ENCODE measurements at places on chromosomes 5 and 9.

DNA sequence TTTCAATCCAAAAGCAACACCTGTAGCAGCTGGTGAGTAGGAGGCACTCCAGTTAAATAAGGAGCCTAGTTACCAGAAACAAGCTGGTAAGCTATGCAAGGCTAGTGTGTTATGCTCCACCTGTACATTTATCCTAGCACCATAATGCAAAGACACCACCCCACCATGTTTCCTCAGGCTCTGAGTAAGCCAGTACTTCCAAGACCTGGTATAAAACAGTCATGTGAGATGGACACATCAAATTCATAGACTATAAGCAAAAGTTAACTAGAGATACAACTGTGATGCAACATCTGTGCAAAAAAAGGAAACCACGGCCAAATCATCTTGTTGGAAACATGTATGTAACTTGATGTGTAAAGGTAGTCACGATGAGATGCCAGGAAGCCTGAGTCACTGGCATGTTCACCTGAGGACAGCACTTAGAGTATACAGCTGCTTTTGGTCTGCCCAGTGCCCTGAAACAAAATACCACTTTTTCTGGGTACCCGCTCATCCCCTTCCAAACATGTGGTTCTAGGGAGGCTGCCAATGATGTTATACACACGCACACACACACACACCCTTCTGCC is 66.1 kb downstream of the CDK5RAP2 start:
- no peak for DNase-seq

- no peak for DNase-seq
These were observed 53.7 kb downstream of the ANKRD55 start for GRCh38 chr5:56179442-56179841.

DNA sequence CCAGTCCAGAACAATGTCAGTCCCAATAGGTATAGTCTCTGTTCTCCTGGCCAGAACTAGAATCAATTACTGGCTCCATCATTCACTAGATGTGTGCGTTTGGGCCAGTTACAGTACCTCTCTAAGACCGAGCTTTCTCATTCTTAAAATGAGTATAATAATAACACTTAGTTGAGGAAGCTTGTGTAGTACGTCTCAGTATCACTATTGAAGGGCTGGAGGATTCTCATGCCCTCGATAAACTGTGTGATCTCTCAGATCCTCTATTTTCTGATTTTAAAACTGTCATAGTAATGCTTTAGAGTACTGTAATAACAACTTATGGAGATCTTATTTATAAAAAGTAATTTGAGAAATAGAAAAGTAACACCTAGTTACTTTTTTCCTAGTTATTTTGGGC is 50.7 kb downstream of the CDKN2A start:
- no peak for DNase-seq

DNA sequence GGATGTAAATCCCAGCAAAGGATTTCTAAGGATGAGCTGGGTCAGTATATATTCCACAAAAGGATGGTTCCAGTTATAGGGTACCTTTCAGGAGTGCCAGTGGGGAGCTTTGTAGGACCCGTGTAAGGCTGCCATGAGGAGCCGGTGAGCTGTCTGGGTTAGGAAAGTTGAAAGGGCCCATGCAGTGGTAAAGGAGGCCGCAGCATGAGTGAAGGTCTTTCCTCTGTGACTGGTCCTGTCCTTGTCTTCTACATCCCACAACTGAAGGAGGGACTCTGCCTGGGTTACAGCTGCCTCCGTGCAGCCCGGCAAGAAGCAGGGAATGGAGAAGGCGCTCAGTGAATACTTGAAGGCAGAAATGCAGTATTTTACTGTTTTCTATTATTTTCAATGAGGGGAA is 58.9 kb downstream of the HSPA4 start:
- DNase-seq: no peak

GRCh38 chr5:56202483-56202882 is 30.6 kb downstream of the ANKRD55 start:
- no peak for DNase-seq

GRCh38 chr5:1062761-1063568 is 48.9 kb downstream of the SLC12A7 start:
- no peak for DNase-seq

DNA sequence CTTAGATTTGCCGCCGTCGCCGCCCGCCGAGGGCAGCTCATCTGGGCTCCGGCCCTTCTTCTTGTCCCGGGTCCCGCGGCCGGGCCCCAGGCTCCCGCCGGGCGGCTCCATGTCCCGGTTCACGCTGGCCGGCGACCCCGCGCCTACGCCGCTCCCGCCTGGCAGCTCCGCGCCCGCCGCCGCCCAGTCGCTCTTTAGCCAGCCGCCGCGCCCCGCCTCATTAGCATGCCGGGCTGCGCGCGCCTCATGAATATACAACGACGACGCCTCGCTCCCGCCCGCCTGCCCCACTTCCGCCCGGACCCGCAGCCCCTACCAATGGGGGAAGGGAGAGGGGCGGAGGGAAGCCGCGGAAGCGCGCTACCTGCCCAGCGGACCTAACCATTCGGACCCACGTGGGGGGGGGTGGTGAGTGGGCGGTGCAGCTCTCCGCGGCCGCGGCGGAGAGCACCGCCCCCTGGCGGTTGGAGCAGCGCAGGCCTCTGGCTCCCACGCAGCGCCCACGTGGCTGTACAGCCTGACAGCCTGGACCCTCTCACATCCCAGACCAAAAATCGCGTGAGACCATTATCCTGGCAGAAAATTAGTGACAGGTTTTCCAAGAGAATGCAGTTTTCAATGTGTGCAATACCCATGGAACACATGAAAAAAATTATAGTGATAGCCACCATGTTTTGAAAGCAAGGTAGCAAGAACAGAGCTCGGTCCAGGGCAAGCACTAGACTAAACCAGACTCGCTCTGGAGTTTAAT is at the start of gene DIAPH1:
Gene DIAPH1 (minus strand): TSS at position 197 of the 751 bp plus-strand sequence. CDS start 86 bp downstream, at position 111.
- DNase-seq: peak; percentile 84

DNA sequence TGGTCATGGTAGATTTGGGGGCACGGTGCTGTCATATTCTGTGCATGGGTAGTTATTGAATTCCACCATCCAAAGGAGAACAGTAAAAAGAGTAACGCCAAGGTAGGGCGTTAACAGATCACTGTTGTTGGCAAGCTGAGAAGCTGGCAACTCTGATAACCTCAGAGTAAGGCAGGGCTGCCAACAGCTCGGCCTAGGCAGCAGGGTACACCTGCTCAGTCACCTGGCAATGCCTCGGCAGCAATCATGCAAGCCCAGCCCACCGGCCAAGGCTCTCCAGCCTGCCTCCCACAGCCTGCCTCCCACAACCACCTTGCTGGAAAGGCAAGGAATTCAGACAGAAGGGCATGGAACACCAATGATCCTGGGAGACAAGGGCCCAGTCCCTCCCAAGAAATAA is 63.9 kb downstream of the KLHL3 start:
- no peak for DNase-seq

DNA sequence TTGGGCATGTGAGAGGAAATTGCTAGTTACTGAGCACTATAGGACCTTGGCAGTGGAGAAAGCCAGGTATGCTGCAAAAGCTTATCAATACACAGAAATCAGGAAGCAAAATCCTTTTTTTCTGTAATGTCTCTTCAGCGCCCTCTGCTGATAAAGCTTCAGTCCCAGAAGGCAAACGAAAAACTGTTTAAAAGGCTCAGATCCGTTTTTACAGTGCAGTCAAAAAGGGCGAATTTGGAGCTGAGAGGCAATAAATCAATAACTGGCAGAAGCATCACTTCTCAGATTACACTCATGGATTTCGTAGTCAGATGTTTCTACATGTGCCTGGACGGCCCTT is 1.1 kb upstream of the MAN2A1 start:
- DNase-seq: no peak

GRCh38 chr5:25416960-25417359 is 772.2 kb upstream of the CDH10 start:
- DNase-seq: no peak

- peak; percentile 4 for DNase-seq
These were observed 74.8 kb downstream of the SLF1 start for GRCh38 chr5:94693043-94693822.

DNA sequence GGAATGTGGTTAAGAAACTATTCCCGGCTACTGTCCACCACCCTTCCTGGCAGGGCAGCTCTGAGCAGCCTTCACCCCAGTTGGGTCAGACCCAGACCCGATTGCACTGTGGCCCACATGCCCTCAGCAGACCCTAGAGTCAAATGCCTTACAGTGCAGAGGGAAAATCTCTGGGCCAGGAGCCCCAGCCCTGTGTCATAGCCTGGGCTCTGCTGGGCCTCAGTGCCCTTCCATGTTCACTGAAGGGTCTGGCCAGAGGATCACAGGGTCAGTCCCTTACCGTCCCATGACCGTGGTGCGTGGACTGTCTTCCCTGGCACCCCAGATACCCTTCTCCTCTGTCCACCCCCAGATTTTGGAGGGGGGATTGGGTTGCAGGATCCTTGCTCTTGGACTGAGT is 73.5 kb upstream of the COL5A1 start:
- no peak for DNase-seq

- no peak for DNase-seq
These were observed 69.0 kb downstream of the DAB2IP start for GRCh38 chr9:121720311-121721057.

DNA sequence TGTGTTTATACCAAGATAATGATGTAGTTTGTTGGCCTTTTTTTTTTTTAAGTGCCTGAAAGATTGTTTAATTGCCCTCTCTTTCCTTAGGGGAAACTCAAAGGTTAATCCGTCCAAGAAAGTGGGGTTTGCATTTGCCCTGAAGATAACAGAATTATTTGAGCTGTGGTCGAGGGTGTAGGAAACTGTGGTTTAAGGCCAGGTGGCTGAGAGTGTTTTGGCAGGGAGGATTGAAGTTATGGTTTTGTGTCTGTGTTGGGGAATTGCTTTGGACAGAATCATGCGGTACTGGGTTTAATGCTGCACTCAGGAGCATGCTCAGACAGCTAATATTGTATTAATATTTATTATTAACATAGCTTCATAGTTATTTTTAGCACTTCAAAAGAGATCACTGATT is 509.8 kb downstream of the EBF1 start:
- peak; percentile 25 for DNase-seq

GRCh38 chr9:34624475-34625185 is 4.2 kb downstream of the ARID3C start:
- DNase-seq: no peak

- no peak for DNase-seq
These were observed 55.5 kb upstream of the FUBP3 start for GRCh38 chr9:130523921-130524320.

- DNase-seq: no peak
These were observed 66.3 kb upstream of the COL5A1 start for GRCh38 chr9:134575103-134575900.

- no peak for DNase-seq
These were observed 7.1 kb downstream of the MED10 start for GRCh38 chr5:6371079-6371810.

GRCh38 chr9:136757751-136758140 is 297 bp downstream of the LCN8 start:
- no peak for DNase-seq

DNA sequence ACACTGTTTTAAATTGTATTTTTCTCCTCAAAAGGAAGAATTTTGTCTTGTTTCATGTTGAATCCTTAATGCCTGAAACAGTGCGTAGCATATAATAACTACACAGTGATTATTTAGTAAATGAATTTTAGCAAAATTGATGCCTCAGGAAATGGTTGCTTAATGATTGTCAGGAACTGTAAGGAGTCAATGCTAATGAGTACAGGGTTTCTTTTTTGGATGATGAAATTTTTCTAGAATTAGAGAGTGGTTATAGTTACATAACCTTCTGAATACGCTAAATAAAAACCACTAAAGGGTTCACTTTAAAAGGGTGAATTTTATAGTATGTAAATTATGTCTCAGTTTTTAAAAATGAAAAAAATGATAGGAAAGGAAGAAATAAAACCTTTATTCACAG is 14.9 kb downstream of the FAM151B start:
- peak; percentile 31 for DNase-seq

DNA sequence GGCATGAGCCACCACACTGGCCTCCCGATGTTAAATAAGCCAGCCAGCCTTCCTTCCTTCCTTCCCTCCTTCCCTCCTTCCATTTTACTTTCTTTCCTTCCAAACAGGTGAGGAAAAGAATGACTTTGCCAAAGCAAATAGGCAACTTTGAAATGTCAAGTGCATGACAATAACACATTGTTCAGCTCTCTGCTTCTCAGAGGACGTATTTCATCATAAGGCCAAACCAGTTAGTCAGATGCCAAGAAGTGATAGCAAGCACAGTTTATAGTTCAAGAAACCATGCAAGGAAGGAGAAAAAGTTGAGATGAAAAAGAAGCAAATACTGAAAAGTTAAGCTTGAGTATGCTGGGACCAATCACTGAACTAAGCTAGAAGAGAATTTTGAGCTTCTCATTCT is 29.5 kb downstream of the POU4F3 start:
- DNase-seq: no peak

DNA sequence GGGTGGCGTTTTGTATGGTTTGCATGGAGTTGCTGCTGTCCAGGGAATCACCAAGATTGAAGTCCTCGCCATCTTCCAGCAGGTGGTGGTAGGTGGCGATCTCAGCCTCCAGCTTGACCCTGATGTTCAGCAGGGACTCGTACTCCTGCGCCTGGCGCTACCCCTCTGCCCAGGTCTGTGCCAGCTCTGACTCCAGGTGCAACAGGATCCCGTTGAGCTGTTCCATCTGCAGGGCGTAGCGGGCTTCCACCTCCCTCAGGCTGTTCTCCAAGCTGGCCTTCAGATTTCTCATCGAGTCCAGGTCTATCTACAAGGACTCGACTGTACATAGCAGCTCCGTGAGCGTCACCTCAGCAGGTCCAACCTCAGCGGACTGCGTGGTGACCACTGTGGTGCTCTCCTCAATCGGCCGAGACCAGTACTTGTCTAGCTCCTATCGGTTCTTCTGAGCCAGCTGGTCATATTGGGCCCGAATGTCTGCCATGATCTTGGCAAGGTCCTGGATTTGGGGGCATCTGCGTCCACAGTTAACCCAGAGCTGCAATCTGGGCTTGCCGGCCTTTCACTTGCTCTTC is 1584.8 kb upstream of the ACO1 start:
- DNase-seq: no peak

DNA sequence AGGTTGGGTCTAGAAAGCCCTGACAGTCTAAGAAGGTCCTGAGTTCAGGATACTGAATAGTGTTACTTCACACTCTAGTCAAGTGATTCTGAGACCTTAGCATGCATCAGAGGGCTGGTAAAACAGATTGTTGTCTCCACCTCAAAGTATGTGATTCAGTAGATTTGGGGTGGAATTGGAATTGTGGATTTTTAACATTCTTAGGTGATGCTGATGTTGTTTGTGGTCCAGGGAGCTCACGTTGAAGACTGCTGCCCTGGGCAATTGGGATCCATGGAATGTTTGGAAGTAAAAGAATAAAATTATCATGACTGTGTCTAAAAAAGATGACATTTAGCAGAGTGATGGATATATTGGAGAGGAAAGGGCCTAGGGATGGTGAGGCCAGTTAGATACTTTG is 75.6 kb downstream of the VCAN start:
- DNase-seq: no peak

GRCh38 chr5:158470764-158471534 is 612.0 kb upstream of the CLINT1 start:
- no peak for DNase-seq

All from GF-D8 (cell line).